Fibroblast of mammary gland (primary cell): ENCODE measurements at places on chromosomes 5 and 9.

- no peak for DNase-seq
These were observed 37.6 kb upstream of the ANGPTL2 start for GRCh38 chr9:127159949-127160610.

DNA sequence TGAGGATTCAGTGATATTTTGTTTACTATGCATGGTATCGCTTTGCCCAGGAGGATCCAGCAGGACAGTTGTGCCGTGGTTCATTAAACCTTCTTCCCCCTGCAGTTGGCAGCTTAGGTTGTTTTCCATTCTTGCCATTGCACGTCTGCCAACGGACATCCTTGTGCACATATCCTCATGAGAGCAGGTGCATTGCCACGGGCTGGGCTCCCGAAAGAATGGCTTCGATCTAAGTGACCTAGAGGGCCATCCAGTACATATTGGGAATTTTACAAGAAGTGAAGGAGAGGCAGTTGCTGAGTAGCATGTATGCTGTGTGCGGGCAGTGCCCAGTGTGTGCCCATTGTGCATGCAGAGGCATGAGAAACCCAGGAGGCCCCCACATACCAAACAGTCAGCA lies 22.1 kb downstream of the HRH2 start:
- DNase-seq: no peak

GRCh38 chr9:4042991-4043390 lies 256.9 kb downstream of the GLIS3 start:
- DNase-seq: no peak

DNA sequence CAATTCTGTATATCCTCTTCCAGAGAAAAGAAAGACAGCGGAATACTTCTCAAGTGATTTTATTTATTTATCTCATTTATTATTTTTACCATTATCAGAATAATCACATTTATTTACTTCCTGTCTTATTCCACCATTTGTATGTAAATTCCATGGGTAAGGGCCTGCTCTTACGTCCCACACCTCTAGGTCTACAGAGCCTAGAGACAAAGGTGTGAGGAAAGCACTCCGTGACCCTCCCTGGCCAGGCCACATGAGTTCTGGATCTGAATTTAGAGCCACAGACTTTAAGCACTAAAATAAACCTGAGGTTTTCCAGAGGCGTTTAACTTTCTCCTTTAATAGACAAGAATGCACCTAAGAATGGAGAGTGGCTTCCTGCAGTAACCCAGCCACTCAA lies 85.3 kb upstream of the CTSV start:
- DNase-seq: no peak
